Motor neuron (in vitro differentiated cells): ENCODE measurements at places on chromosomes 7 and 10. TPM values are rescaled to one million over a fixed set of nuclear protein-coding genes. Genes with fewer than 3 reads are reported as not detected.

DNA sequence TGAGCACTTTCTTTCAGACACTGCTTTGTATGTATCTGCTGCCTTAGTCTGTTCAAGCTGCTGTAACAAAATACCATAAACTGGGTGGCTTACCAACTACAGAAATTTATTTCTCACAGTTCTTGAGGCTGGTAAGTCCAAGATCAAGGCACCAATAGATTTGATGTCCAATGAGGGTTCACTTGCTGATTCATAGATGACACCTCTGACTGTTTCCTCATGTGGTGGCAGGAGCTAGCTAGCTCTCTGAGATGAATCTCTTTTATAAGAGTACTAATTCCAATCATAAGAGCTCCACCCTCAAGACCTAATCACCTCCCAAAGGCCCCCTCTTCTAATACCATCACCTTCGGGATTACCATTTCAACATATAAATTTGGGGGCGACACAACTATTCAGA is 76.6 kb upstream of the ADO start:
- ATAC-seq, result no peak

The CYP3A5 gene
- total RNA-seq, result 3.5 and 5.9 TPM in 2 replicates

The NODAL gene
- total RNA-seq, result 0.21 and 0.67 TPM in 2 replicates

DNA sequence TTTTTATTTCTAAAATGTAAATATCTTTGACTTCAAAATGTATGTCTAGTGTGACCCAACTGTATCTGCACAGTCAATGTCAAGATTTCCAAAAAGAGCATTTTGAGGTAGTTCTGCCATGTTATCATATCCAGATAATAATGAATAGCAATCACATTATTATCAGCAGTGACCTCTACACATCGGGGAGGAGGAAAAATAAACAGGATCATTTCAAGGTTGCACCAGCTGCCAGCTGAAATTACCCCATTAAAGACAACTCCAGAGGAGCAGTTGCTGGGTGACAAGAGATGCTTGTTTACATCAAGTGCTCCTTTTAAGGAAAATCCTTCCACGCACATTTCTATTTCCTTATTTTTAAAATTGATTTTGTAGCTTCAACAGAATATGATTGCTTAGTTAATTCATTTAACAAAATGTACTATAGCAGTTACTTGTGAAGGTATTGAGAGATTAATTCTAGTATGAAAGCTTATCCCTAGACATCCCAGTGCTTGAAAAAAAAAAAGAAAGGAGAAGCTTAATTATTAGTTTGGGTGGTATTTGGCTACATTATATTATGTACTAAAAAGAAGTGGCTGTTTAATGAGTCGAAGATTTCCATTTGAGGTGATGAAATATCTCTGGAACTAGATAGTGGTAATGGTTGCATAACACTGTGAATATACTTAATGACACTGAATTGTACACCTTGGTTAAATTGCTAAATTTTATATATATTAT is 19.3 kb upstream of the SLC35G1 start:
- no peak for ATAC-seq

GRCh38 chr7:14170872-14171271 is 181.4 kb upstream of the ETV1 start:
- ATAC-seq, result no peak

DNA sequence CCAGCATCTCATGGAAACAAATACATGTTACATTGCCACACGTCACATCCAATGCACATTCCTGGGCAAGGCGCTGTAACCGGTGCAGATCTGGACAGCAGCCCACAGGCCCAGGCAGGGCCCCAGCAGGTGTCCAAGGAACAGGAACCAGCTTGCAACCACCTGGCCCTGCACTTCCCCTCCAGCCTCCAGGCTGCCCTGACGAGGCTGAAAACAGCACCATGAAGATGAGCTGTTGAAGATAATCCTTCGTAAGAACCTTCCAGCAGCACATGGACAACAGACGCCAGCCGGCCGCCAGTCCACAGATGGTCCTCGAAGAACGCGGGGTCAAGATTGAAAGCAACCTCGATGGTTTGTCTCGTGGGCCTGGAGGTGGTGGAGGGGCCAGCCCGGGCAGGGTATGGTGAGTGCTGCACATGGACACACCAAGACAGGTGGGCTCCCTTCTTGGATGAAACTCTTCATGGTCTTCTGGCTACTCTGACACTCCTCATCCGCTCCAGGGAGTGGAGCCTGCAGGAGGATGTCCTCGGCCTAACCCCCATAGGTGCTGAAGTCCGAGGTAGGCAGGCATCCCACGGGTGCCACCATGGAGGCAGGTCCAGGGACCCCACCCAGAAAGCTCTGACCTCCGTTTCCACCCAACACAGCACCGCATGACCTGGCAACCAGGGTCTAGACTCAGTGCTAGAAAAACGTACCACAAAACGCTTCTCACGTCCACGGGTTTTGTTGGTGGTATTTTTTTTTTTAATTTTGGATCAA is 22.9 kb downstream of the PDGFA start:
- ATAC-seq, result no peak

DNA sequence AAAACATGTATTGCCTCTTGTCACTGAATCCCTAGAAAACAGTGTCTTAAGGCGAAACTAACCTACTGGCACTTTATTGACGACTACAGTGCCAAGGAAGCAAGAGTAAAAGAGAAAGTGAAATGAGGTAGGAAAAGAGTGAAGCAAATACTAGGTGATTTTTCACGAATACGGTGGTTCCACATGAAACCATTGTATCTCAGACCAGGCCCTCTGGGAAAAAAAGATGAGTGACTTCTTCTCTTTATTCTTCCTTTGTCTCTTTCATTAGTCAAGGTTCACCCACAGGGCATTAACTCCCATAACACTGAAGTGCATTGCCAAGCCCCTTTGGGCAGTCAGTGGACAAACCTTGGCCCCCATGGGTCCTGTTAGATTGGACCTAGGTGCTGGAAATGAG is 16.2 kb upstream of the MACC1 start:
- no peak for ATAC-seq

DNA sequence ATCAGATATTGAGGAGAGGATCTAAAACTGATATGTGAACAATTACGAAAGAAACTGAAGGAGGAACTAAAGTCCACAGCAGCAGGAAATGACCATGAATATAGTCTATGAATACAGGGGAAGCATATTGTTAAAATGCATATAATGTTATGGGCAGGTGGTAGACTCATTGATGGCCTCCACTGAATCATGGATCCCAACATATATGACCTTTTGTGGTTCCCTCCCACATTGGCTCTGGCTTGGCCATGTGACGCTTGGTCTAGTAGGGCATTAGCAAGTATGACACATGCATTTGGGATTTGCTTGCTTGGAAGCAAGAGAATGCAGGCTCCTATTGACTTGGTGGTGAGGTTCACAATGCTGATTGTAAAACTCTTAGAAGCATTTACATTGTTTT is 55.2 kb upstream of the RAB18 start:
- ATAC-seq, result peak; percentile 35

The TMEM213 gene
- total RNA-seq, result 0.09 and 0.62 TPM in 2 replicates

DNA sequence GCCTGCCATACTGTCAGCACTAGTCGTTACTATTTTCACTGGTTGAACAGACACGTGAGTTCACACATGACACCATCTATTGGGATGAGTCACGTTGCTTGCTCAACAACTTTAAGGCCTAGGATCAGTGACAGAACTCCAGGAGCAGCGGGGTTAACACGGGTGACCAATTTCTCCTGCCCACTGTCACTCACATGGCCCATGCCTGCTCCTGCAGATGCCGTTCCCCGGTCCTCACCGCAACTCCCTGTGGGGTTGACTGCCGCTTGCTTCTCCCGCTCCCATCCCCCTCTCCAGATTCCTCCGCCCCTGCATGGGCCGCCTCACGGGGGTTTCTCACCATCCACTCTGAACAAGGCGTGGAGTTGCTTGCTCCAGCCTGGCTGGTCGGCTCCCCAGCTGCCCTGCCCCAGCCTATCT is 128.2 kb downstream of the TAX1BP1 start:
- no peak for ATAC-seq

- no peak for ATAC-seq
Observed at GRCh38 chr10:113720386-113720785, 31.1 kb upstream of the PLEKHS1 start.

GRCh38 chr7:103862302-103863035 is 127.0 kb downstream of the RELN start:
- no peak for ATAC-seq

- no peak for ATAC-seq
Observed at GRCh38 chr7:28818996-28819395, 139.1 kb downstream of the TRIL start.

GRCh38 chr7:151322906-151323305 is 18.7 kb upstream of the NUB1 start:
- no peak for ATAC-seq

DNA sequence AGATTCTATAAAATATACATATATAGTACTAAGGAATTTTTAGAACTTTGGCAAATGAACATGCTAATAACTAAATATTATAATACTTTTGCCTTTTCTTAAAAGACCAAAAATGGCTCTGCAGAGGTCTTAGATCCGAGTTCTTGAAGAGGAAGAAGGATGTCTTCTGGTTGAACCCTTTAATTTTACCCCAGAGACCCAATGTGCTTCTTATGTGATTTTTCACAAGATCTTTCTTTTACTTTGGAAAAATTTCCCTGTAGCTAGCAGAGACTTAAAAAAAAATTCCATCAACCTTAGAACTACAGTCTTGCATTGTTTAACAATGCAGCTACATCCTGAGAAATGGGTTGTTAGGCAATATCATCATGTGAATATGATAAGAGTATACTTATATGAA is 663.2 kb downstream of the PARD3 start:
- ATAC-seq, result no peak

GRCh38 chr7:73899731-73900142 is 38.8 kb downstream of the TMEM270 start:
- no peak for ATAC-seq

DNA sequence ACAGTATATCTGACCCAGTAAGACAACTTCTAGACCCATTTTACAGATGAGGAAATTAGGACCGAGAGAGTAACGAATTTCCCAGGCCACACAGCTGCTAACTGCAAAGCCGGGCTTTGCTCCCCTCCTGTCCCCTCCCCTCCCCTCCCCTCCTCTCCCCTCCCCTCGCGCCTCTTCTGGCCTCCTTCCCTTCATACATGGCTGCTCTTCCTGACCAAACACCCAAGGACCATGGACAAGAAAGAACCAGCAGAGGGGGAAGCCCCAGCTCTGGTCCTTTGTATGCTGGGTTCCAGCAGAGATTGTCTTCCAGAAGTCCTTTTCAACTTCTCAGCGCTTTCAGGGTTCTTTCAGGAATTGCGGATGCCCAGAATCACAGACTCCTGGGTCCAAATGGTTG is 3.6 kb upstream of the TMEM72 start:
- ATAC-seq, result no peak

DNA sequence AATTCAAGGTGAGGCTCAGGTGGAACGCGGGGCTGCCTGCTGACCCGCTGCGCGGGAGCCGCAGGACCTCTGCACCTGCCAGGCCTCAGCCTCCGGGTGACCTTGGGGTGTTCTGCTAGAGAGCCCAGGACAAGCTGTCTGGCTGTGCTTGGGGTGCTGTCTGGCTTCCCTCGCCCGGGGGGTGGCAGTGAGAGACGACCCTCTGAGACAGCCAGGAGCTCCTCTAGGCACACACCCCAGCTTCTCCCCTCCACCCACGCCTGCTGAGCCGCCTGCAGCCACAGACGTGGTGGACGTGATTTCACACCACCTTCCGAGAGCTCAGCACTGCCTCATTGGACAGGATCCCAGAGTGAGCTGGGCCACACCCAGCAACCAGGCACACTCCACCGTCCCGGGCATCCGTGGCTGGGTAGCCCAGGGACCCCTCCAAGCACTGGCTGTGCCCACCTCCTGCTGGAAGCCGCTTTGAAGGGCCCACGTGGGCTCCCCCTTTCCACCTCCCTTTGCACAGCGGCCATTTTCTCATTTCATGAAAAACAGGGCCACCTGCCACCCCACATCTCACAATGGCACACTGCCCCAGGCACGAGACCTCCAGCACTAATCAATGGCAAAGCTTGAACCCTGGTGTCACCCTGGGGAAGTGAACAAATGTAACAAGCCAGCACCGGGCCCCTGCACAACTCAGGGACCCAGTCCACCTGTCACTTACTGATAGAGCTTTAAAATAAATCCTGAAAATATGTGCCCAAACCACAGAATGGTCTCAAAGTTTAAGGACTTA is 35.0 kb downstream of the ZFAND2A start:
- ATAC-seq, result no peak

The GIMAP7 gene
- total RNA-seq, result not detected in 2 replicates

The STOX1 gene
- 1.4 and 1.5 TPM in 2 replicates for total RNA-seq

The SLF2 gene
- total RNA-seq, result 31.9 and 34.3 TPM in 2 replicates

GRCh38 chr10:80188713-80189112 is 16.6 kb downstream of the ANXA11 start:
- no peak for ATAC-seq

- ATAC-seq, result no peak
Observed at GRCh38 chr7:143217806-143218205, 4.0 kb upstream of the TAS2R40 start.

- no peak for ATAC-seq
Observed at GRCh38 chr10:3033925-3034324, 33.4 kb upstream of the PFKP start.

DNA sequence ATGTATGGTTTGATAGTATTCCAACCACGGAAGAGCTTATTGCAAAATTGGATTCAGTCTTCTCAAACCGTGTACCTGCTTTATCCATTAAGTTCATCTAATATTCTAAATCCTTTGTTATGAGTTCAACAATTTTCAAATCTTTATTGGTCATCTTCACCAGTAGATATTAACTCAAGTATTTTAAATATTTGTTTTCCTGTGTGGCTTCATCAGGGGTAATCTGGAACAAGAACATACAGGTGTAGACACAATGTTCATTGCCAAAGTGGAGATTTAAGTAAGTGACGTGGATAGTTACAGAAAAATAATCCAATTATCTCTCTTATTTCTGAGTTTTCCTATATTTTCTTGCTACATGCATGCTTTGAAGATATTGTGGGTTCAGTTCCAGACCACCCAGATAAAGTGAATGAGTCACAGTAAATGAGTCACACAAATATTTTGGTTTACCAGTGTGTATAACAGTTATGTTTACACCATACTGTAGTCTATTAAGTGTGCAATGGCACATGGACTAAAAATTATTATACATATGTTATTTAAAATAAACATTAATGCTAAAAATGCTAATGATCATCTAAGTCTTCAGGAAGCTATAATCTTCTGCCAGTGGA is 429.0 kb upstream of the POT1 start:
- ATAC-seq, result no peak

DNA sequence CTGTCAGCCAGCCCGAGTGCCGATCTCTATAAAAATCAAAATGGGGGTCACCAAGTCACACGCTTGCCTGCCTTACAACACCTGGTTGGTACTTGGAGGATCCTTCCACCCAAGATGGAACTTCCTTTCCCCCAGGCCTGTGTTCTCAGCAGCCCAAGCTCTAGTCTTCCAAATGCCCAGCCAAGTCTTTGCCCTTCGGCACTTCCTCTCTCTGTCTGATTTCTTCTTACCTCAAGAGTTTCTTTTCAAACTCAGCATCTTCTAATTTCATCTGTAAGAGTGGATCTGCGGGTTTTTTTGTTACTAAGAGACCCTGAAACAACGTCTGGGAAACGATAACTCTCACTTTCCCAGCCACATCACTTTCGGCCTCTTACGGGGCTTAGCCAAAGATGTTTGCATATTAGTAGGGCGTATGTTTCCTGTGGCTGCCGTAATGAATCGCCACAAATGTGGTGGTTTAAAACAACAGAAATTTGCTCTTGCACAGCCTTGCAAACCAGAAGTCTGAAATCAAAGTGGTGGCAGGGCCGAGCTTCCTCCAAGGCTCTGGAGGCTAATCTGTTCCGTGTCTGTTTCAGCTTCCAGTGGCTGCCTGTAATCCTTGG is 219.9 kb downstream of the TCF7L2 start:
- no peak for ATAC-seq
